ENCODE measurements at places on chromosomes 1 and 21. TPM values are rescaled to one million over a fixed set of nuclear protein-coding genes. Genes with fewer than 3 reads are reported as not detected.

DNA sequence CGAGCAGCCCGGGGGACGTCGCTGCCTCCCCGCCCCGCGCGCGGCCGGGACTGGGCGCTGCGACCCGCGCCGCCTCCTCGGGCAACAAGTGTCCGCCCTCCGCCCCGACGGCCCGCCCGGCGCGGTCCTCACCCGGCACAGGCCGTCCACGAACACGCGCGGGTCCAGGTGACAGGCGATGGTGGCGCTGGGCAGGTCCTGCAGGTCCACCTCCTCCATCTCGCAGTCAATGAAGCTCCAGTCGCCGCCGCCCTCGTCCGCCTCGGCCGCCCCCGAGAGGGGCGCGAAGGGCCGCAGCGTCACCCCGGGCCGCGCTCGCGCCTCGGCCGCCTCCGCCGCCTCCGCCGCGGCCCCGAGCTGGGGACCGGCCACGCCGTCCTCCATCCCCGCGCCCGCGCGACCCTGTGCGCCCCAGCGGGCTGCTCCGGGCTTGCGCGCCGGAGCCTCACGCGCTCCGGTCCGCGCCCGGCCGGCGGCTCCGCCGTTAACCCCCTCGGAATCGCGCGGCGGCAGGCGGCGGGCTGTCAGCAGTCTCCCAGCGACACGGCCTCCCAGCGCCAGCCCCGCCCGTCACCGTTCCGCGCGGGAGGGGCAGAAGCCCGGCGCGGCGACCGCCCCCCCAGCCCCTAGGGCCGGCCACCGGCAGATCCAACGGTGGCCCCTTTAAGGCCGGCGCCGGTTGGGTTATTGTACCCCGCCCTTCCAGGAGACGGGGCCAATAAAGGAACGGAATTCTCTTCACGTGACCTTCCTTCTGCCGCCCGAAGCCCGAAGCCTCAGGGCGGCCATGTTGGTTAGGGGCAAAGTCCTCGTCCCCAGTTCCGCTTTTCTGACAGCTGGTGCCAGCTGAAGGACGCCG is at the start of gene RCAN1:
RCAN1 (minus strand) TSS at position 486 of the 859 bp plus-strand sequence; CDS start at position 384, 102 bp downstream.
- H3K36me3 ChIP-seq, result no peaks in the 10 kb centered on the region
- H3K4me1 ChIP-seq, result peaks cover 3% of the 10 kb centered on the region

DNA sequence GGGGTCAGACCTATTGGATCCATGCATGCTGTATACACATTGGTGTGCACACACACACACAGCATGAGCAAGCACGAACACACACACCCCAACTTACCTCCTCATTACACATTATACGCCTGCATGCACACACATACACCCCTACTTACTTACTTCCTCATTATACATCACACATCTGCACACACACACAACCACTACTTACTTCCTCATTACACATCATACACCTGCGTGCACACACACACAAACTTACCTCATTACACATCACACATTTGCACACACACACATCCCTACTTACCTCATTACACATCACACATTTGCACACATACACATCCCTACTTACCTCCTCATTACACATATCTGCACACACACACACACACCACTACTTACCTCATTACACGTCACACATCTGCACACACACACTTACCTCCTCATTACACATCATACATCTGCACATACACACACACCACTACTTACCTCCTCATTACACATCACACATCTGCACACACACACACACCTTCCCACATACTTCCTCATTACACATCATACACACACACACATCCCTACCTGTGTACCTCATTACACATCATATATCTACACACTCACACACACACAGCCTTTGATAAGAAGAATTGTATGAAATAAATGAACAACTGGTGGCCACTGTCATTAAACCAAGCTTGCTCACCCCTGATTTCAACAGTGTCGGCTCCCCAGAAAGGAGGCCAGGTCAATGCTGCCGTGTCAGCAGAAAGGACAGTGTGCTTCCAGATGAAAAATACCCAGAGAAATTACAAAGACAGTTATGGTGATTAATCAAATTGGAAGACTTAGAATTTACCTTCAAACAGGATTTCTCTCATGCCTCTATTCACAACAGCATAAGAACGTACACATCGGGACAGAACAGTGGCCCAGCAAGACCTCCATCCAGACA is 117.8 kb downstream of the SETD4 start:
- H3K36me3 ChIP-seq, result no peaks in the 10 kb centered on the region
- H3K4me1 ChIP-seq, result no peaks in the 10 kb centered on the region
- no peak overlapping the region for H3K27ac ChIP-seq
- no peak for DNase-seq
- no peak overlapping the region for H3K4me3 ChIP-seq
- no peaks in the 10 kb centered on the region for H3K27me3 ChIP-seq

GRCh38 chr1:204651843-204652421 is 33.6 kb downstream of the LRRN2 start:
- no peaks in the 10 kb centered on the region for H3K4me1 ChIP-seq
- no peak overlapping the region for H3K27ac ChIP-seq
- DNase-seq, result no peak
- no peaks in the 10 kb centered on the region for H3K36me3 ChIP-seq
- H3K4me3 ChIP-seq, result no peak overlapping the region

GRCh38 chr1:205930799-205931281 is 12.4 kb downstream of the SLC26A9 start:
- no peaks in the 10 kb centered on the region for H3K27me3 ChIP-seq
- no peak for DNase-seq
- H3K27ac ChIP-seq, result no peak overlapping the region
- H3K4me1 ChIP-seq, result peaks cover 27% of the 10 kb centered on the region
- H3K36me3 ChIP-seq, result no peaks in the 10 kb centered on the region

DNA sequence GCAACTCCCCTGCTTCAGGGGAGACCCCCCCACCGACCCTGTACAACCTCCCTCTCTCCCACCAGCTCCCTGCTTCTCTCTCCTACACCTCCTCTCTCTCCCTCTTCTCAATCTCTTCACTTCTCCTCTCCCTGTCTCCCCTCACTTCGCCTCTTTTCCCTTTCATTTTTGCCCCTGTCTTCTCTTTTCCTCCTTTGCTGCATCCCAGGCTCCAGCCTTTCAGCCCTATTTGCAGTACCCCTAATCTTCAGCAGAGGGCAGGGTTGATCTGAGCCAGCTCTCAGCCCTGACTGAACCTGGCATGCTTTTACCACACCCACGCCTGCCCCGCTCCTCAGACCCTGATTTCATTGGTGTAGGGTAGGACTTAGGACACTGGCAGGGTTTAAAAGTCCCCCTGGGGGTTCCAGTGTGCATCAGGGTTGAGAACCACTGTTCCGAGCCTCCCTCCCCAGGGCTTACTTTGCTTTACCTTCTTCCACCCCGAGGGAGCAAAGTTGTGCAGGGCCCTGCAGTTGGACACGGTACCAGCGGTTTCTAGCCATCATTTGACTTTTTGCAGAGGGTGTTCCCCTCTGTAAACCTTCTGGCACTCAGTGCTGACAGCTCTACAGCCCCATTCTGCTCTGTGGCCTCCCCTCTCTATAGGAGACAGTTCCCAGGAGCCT is 67.3 kb upstream of the CNTN2 start:
- no peak overlapping the region for H3K4me3 ChIP-seq
- peak; percentile 59 for DNase-seq
- no peaks in the 10 kb centered on the region for H3K27me3 ChIP-seq
- H3K4me1 ChIP-seq, result peaks cover 16% of the 10 kb centered on the region
- H3K27ac ChIP-seq, result no peak overlapping the region

GRCh38 chr1:228455715-228456114 is 31.5 kb upstream of the RNF187 start:
- H3K27ac ChIP-seq, result no peak overlapping the region
- 0 out of 2 replicates have a peak, but pooled peaks cover 2% of the 10 kb centered on the region for H3K27me3 ChIP-seq
- DNase-seq, result peak; percentile 20
- H3K4me3 ChIP-seq, result no peak overlapping the region

DNA sequence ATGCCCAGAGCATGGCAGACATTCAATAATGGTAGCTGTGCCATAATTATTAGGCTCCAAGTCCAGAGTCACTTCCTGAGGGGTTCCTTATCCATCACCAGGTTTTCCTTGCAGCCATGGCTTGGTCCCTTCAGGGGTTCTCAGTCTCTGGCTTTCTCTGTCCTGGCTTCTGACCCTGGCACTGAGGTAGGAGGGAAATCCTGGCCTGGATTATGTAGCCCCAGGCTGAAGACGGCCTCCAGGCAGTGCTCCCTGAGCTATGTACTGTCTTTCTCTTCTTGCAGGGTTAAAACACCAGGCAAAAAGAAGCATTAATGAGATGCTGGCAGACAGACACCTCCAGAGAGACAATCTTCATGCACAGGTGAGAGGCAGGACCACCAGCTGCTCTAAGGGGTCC is 9.5 kb upstream of the PADI3 start:
- peaks cover 3% of the 10 kb centered on the region for H3K4me1 ChIP-seq
- H3K4me3 ChIP-seq, result no peak overlapping the region
- peak; percentile 83 for DNase-seq
- no peaks in the 10 kb centered on the region for H3K36me3 ChIP-seq

The C1orf210 gene
- total RNA-seq, result not detected

The YRDC gene
- 22.4 TPM for total RNA-seq

The RHBDL2 gene
- total RNA-seq, result not detected

The MROH9 gene
- not detected for total RNA-seq

The AXDND1 gene
- not detected for total RNA-seq
